Fibroblast of skin of left quadriceps (primary cell): ENCODE measurements at places on chromosomes 7 and 10.

DNA sequence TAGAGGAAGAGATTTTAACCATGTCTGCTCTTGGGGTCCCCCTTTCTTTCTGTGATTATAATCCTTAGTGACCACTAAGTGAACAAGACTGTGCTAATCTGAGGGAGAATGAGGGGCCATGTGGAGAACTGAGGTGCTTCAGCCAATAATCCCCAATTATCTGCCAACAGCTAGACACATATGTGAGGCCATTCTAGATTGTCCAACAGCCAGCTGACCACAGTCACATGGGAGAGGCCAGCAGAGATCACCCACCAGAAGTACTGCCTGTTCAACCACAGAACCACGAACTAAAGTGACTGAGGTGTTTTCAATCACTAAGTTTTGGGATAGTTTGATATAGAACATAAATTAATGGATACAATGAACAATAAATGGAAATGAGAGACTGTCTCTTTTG, 74.3 kb downstream of the SEMA3E start:
- DNase-seq = no peak

GRCh38 chr10:1526436-1527055, 210.8 kb downstream of the ADARB2 start:
- DNase-seq = no peak

DNA sequence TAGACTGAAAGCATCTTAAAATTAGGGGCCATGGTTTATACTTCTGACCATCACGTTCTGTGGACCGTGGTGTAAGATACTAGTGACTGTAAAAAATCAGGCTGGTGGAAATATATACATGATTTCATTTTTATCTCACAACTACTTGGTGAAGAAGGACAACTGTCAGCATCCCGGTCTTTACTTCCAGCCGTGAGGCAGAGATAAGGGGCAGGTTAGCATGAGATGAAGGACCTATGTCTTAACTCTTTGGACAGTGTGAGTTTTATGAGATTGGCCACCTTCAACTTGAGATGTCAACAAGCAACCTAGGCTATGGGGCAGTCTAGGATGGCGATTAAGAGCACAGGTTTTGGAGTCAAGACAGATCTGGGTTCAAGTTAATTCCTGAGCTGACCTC, 37.5 kb upstream of the FAM171A1 start:
- DNase-seq = no peak

DNA sequence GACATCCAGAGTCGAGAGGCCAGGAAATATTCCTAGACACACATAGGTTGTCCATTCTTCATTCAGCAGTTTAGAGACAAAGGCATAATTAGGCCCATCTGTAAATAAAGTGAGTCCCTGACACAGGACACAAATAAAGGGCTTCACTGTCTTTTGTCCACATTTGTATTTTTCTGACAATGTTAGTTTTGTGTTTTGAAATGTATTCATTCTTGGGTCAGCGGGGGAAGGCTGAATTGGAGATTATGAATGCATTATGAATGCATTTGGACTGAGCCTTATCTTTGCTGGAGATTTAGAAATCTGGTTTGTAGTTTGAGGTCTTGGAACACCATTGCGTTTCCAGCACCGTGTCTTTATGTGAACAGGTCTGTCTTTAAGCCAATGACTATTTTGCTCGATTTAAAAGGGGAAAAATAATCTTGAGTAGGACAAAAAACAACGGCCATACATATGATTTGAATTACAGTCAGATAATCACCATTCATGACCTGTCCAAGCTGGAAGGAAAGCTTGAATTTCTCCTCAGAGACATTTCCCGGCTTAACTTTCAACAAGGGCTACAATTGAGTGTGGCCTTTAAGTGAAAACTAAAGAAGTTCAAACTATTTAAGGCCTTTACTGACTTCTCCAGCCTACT, 334.8 kb downstream of the WDR11 start:
- DNase-seq = no peak

GRCh38 chr7:22338411-22338810, 18.5 kb downstream of the RAPGEF5 start:
- no peak for DNase-seq

GRCh38 chr7:82669141-82669540, 225.6 kb upstream of the CACNA2D1 start:
- no peak for DNase-seq

DNA sequence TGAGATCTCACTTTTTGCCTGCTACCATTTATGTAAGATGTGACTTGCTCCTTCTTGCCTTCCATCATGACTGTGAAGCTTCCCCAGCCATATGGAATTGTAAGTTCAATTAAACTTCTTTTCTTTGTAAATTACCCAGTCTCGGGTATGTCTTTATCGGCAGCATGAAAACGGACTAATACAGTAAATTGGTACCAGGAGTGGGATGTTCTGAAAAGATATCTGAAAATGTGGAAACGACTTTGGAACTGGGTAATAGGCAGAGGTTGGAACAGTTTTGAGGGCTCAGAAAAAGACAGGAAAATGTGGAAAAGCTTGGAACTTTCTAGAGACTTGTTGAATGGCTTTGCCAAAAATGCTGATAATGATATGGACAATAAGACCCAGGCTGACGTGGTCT, 10.6 kb upstream of the GARIN1A start:
- DNase-seq = no peak

DNA sequence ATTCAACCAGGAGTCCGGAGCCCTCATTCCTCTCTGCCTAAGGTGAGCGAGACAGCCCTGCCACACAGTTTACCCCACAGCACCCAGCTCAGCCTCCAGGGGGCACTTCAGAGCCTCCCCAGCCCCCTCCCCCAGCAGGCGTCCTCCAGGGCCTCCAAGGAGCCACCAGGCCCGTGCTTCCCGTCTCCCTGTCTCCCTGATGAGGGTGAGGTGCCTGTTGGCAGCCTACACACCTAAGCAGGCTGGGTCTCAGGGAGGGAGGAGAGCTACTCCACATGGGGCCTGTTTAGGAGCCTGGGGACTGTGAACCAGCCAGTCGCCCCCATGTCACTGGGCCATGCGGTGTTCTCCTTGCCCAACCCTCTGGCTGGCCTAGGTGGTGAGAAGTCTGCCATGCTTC, 28.9 kb upstream of the TRIM8 start:
- DNase-seq = no peak
